Stomach (tissue), 19 donors: ENCODE measurements at places on chromosomes 3 and 15. TPM values are rescaled to one million over a fixed set of nuclear protein-coding genes. Genes with fewer than 3 reads are reported as not detected.

PAQR5 gene
- total RNA-seq = 10.3 TPM

ZNF80 gene
- total RNA-seq = 0.92 TPM

SERPINI2 gene
- total RNA-seq = not detected

SEC22C gene
- total RNA-seq = 64.3 TPM

RNU6-1 gene
- total RNA-seq = not detected

TRH gene
- not detected for total RNA-seq

CELF6 gene
- not detected for total RNA-seq

TMEM207 gene
- not detected for total RNA-seq

IL17RD gene
- 7.9 TPM for total RNA-seq

TM4SF1 gene
- total RNA-seq = 29.8 TPM

SNURF gene
- total RNA-seq = not detected

XIRP1 gene
- not detected for total RNA-seq
